ENCODE measurements at places on chromosomes 12 and 14. TPM values are rescaled to one million over a fixed set of nuclear protein-coding genes. Genes with fewer than 3 reads are reported as not detected.
A peak's percentile ranks its signal among the peaks of the same experiment; 100 is the strongest.

DNA sequence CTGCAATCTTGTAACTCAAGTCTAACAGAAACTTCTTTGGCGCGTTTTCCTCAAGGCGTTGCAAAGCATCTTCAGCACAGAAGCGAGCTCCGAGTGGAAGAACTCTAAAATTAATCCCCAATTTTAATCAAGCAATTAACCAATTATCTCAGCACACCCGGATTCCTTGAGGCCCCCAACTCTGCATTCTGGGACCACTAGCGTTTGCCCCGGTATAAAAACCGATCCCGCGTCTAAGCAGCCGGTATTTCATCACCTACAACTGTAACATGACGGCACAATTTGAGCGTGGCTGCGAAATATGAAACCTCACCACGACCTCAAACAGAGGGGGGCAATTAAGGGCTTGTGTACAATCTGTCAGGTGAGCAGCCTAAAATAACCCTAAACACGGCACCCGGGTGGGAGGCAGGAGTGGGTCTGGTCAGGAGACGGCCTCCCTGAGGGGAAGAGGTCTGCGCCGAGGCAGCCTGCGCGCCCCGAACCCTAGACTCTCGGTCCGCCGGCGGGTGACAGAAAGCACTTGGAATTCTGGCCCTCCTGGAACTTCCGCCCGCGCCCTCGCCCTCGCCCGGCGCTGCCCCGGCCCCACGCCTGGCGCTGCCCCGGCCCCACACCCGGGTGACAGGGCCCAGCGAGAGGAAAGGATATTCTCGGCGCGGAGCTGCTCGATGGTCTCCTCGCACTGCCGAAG is 594 bp downstream of the ZCCHC8 start:
- no peaks in the 10 kb centered on the region for H3K27me3 ChIP-seq
- peak overlapping the region; percentile 86 for H3K27ac ChIP-seq

The WSCD2 gene
- total RNA-seq, result not detected

The LRP1 gene
- 33.3 TPM for total RNA-seq

- H3K27ac ChIP-seq, result no peak overlapping the region
- peaks cover 11% of the 10 kb centered on the region for H3K36me3 ChIP-seq
- H3K4me1 ChIP-seq, result peaks cover 33% of the 10 kb centered on the region
- no peak overlapping the region for H3K4me3 ChIP-seq
Observed at GRCh38 chr12:124725597-124726237, 137.9 kb downstream of the SCARB1 start.

- H3K36me3 ChIP-seq, result peaks cover 5% of the 10 kb centered on the region
- H3K4me1 ChIP-seq, result peaks cover 8% of the 10 kb centered on the region
- no peak for DNase-seq
- H3K27ac ChIP-seq, result no peak overlapping the region
- no peak overlapping the region for H3K4me3 ChIP-seq
Observed at GRCh38 chr14:59333668-59334067, 131.5 kb downstream of the GPR135 start.

GRCh38 chr14:88380405-88380804 is 5.1 kb upstream of the SPATA7 start:
- H3K4me3 ChIP-seq, result no peak overlapping the region
- no peak overlapping the region for H3K27ac ChIP-seq
- no peaks in the 10 kb centered on the region for H3K36me3 ChIP-seq
- H3K4me1 ChIP-seq, result no peaks in the 10 kb centered on the region
- no peak for DNase-seq
